ENCODE measurements at places on chromosomes 5 and 9.

- DNase-seq, result peak; percentile 8
Measured at GRCh38 chr5:23507278-23507685, at the start of gene PRDM9. TSS of gene PRDM9 (plus strand) at chr5:23507609. CDS start at chr5:23509034, 1,425 bp downstream.

- DNase-seq, result peak; percentile 51
Measured at GRCh38 chr5:32173267-32174010, 680 bp downstream of the GOLPH3 start.

- no peak for DNase-seq
Measured at GRCh38 chr5:154358516-154359220, 87.1 kb upstream of the SAP30L start.

- DNase-seq, result peak; percentile 66
Measured at GRCh38 chr5:150350524-150351344, 6.8 kb upstream of the TCOF1 start.

DNA sequence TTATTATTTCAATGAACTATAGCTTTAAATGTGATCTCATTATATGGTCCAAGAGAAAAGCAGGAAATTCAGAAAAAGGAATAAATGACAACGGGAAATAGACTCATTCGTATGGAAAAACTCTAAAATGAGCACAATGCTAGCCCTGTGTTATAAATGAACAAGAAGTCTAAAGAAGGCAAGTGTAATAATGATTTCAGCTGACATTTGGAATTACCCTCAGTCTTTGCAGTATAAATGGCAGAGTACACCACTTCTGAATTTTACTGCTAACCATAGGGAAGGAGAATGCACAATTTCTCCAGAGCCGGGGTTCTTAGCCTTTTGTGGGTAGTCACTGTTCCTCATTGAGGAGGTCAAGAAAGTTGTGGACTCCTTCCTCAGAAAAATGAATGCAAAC lies 93.1 kb downstream of the ANKRD55 start:
- no peak for DNase-seq

GRCh38 chr5:14204011-14204670 lies 61.0 kb downstream of the TRIO start:
- DNase-seq, result no peak

DNA sequence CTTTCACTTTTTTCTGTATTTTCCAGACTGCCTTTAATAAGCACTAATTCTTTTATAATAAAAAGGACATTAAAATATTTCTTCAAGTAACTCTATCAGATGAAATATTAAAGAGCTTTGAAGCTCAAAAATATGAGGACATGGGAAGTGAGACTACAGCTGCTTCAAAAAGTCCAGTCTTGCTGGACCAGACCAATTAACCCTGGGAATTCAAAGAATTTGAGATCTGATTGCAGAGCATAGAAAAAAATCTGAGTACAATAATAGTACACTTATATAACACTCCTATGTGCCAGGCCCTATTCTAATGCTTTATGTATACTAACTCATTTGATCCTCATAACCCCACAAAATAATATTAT lies 9.8 kb downstream of the TMEM245 start:
- DNase-seq, result no peak

- no peak for DNase-seq
Measured at GRCh38 chr5:152178350-152178699, 226.8 kb downstream of the NMUR2 start.

DNA sequence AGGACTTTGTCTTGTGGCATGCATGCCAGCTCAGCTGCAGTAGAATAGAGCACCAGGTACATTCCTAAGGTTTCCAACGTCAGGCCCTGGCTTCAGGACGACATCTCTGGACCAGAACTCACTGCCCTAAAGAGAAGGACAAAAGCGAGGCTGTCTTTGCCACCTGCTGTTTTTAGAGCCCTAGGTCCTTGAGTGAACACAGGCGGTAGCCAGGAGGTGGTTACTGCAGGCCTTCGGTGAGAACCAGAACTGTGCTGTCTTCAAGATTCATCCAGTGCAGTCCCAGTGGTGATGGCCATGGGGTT lies 288.9 kb upstream of the CDH18 start:
- no peak for DNase-seq

GRCh38 chr5:2149195-2149539 lies 266.4 kb upstream of the IRX4 start:
- DNase-seq, result peak; percentile 25

DNA sequence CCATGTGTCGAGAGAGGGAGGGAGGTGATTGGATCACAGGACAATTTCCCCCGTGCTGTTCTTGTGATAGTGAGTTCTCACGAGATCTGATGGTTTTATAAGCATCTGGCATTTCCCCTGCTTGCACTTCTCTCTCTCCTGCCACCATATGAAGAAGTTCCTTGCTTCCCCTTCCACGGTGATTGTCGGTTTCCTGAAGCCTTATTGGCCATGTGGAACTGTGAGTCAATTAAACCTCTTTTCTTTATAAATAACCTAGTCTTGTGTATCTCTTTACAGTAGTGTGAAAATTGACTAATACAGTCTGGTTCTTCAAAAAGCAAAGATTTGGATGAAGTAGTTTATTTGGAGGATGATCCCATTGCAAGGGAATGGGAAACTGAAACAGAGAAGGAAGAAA lies 11.3 kb upstream of the MIER3 start:
- no peak for DNase-seq

GRCh38 chr9:21696411-21696871 lies 106.0 kb upstream of the MTAP start:
- no peak for DNase-seq

DNA sequence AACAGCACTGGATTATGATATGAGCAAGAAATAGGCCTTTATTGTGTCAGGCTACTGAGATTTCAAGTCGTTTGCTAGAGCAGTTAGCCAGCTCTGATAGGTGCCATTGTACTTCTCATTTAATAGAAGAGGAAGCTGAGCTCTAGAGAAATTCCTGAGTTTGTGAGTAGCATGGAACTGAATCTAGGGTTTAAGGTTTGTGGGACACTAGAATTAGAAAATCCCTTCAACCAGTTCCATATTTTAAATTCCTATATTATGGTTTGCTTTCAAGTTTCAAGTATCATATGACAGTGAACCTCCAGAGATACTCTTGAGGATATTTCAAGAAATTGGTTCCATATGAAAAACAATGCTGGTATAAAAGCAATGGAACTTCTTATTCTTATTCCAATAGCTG lies 87.6 kb downstream of the ANKRD55 start:
- no peak for DNase-seq

DNA sequence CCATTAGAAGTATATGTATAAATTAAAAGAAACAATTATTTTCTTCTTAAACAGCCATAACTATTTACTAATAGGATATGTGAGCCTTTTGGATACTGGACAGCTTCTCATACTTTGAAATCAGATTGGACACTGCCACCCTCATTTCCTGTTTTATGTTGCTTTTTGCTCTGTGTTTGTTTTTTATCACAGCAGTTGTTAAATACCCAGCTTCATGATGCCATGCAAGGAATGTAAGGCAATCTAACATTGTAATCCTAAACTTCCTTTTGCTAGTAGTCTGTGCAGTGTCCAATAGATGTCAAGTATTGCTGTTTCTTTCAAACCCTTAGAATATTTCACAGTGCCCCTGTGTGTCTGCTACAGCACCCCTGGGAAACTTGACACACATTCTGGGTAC lies 56.2 kb downstream of the CNTLN start:
- DNase-seq, result no peak

DNA sequence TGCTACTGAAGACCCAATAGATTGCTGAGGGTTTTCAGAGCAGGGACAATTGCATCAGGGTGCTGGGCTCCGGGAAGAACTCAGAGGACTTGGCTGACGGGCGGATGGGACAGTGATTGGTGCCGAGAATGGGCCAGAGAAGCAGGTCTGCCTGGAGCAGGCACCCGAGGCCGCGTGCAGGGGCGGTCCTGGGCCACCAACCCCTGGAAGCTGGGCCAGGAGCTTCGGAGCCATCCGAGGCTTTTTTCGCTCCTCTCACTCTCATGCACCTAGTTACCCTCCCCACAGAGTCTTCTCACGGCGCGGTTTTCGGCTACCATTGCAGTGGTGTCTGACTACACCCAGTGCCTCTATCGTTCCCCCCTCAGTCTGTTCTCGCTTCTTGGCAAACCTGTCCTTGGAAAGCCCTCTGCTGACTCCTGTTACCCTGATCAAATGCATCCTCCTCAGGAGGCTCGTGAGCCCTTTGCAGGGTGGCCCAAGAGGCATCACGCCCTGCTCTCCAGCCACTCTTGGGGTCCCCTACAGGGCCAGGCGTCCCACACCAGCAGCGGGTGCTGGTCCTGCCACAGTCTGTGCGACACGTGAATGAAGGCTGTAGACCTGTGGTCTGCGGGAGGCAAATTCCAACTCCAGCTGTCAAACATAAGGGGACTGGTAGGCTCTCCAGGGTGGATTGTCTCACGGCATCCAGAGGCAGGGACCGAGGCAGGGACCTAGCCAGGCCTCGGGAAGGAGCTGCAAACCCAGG lies 1.2 kb upstream of the CLPTM1L start:
- DNase-seq, result no peak

DNA sequence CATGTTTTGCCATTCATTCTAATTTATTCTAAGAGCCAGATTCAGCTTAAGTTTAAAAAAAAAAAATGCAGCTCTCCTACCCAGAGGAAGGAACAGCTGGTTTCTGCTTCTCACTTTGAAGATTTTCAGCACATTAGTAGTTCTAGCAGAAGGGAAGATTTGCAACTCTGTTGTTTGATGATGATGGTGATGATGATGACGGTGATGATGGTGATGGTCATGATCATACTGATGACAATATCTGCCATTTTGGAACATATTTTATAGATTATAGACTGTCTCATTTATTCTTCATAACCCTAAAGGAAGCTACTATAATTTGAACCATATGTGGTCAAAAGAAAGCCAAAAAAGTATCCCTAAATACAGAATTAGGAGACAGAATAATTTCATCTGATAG lies 7.9 kb upstream of the MED10 start:
- no peak for DNase-seq

DNA sequence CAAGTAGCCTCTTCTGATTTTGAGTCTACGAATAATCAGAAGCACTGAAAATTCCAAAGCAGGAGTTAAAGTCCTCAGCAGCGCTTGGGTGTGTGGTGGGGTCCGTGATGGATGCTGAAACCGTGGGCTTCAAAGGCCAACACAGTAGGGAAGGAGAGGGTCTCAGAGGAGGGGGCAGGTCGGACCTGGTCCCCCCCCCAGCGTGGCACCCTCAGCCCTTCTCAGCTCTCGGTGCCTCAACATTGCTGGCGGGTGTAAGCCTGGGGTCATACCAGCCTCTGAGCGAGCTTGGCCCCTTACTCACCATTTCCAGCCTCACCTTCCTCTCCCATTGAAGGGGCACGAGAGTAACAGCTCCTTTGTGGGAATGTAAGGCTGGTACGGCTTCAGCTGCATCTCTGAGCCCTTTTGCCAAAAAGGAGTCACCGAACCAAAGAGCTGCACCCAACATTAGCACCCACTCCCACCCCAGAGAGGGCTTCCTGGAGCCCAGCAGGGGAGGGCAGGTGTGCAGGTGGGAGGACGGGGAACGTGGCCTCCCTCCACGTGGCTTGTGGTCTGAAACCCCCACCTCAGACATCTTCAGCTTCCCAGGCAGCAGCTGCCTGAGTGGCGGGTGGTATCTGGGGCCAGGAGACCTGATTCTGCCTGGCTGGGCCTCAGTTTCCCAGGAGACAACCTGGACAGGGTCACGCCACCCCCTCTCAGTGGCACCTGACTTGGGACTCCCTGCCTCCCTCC lies 6.7 kb upstream of the LCN1 start:
- no peak for DNase-seq

DNA sequence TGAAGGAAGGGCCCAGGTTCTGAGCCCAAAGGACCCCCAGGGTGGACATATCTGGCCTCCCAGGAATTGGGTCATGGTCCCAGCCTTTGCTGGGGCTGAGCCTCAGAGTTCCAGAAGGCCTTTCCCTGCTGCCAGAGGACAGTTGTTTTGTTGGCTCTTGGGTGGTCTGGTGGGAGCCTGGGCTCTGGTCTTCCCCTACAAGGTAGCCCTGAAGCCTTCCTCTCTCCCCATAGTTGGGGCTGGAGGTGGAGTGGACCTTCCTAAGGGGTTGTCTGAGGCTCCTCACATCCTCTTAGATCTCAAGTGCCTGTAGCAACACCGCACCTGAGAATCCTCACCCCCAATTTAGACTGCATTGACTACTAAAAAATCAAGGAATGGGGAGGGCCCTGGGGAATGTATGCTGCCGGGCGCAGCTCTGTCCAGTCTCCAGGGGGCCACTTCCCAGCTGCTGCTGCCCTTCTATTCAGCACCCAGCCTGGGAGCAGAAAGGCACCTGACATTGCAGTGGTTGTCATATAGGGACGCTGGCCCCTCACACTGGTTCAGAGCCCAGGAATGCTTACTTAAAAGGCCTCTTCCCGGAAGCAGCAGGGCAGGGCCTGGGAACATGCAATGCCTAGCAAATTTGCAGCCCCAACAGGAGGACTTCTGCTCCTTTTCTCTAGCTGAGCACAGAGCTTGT lies 66.4 kb downstream of the IL31RA start:
- DNase-seq, result no peak

- no peak for DNase-seq
Measured at GRCh38 chr9:19527663-19528062, 118.9 kb downstream of the ACER2 start.

GRCh38 chr5:140214831-140215230 lies 39.8 kb downstream of the CYSTM1 start:
- peak; percentile 28 for DNase-seq

GRCh38 chr5:93236807-93237421 lies 344.1 kb downstream of the NR2F1-AS1 start:
- no peak for DNase-seq

DNA sequence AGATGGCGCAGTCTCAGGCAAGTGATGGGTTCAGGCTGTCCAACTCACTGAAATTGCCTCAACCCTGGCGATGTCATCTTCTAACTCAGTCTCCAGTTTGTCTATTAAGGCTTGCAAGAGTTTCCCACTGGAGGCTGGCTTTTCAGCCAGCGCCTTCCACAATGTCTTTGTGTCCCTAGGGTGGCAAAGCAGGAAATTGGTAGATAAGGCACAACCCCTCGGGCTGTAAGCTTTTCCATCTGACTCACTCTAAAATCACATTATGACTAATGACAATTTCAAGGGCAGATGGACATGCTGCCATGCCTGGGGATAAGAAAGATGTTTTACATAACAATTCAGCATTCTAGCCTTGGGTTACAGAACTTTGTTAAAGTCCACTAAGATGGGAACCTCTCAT lies 61.9 kb downstream of the MROH2B start:
- no peak for DNase-seq

- DNase-seq, result no peak
Measured at GRCh38 chr9:92747459-92748232, 17.0 kb downstream of the BICD2 start.

- peak; percentile 9 for DNase-seq
Measured at GRCh38 chr5:97164846-97165245, 18.2 kb downstream of the RIOK2 start.

- no peak for DNase-seq
Measured at GRCh38 chr9:124780060-124780756, 3.3 kb downstream of the OLFML2A start.

DNA sequence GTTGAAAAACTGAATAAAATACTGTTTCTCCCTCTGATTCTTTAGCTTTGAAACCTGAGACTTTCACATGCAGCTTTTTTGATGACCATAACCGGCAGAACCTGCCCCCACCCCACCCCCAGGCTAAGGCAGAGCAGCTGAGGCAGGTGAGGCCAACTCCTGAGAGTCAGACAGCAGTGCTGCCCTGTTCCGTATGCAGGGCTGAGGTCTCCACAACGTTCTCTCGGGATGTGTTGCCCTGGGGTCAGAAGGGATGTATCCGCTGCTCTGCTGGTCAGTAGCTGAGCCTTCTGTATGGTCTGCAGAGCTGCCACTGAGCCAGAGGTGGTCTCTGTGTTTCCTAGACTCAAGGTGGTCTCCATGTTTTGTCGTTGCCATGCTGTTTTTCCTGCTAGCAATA lies 190.5 kb downstream of the AOPEP start:
- no peak for DNase-seq
